ENCODE measurements at places on chromosomes 12 and 14.

- DNase-seq, result no peak
Observed at GRCh38 chr14:92759300-92759678, 10.9 kb upstream of the LGMN start.

DNA sequence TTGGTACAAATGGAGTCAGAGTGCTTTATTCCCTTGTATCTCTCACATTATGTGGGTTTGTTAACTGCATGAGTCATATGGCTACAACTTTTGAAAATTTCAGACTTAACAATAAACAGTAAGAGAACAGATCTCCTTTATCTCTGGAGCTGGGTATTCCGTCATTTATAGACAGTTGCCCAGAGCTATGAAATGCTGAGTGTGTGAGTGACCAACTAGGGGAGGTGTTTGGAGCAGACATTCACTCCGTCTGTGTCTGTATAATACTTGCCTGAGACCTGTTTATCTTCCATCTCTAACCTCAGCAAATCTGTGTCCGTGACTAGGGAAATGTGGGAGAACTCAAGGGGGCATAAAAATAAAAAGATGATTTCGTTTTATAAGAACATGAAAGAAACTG lies 279.9 kb upstream of the FAR2 start:
- DNase-seq, result no peak

DNA sequence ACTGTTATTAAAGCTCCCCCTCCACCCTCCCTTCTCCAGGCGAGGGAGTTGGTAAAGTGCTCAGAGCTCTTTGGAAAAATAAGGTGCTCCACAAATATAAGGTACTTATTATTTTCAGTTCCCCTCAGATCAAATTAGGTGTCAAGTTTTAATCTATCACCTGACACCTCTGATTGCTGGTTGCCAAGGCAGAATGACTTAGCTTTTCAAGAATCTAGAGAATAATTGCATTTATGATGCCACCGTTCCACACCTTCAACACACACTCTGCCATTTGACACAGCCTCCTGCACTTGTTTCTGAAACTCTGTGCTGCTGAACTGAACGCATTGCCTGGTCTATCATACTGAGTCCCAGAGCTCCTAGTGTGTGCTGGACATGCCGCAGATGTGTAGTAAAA lies 128.6 kb downstream of the CRACR2A start:
- DNase-seq, result no peak

DNA sequence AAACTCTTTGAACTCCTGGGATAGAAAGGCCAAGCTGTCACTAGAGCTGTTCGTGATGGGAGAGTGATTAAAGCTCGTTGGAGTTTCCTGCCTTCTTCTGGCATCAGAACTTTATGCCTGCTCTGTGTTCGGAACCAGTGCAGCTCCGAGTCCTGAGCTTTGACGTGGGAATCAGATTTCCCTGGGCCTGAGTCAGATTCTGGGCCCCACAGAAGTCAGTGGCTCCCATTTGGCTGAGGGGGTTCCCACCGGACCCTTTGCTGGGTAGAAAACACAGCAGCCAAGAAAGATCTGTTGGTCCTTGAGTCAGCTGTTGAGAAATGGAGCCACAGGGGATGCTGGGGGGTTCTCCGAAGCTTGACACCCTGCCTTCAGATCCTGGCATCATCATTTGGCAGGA lies 238.0 kb downstream of the CHST11 start:
- DNase-seq, result no peak

- no peak for DNase-seq
Observed at GRCh38 chr12:71870416-71870815, 30.9 kb downstream of the TBC1D15 start.

- no peak for DNase-seq
Observed at GRCh38 chr14:73996731-73997107, 22.4 kb downstream of the ENTPD5 start.

- no peak for DNase-seq
Observed at GRCh38 chr12:122949816-122950675, 16.2 kb downstream of the ABCB9 start.

GRCh38 chr12:135138-135537 lies 68.6 kb downstream of the IQSEC3 start:
- no peak for DNase-seq

GRCh38 chr12:2779281-2779680 lies 15.5 kb upstream of the FKBP4 start:
- DNase-seq, result no peak

GRCh38 chr14:70622111-70622712 lies 19.5 kb upstream of the TTC9 start:
- no peak for DNase-seq

DNA sequence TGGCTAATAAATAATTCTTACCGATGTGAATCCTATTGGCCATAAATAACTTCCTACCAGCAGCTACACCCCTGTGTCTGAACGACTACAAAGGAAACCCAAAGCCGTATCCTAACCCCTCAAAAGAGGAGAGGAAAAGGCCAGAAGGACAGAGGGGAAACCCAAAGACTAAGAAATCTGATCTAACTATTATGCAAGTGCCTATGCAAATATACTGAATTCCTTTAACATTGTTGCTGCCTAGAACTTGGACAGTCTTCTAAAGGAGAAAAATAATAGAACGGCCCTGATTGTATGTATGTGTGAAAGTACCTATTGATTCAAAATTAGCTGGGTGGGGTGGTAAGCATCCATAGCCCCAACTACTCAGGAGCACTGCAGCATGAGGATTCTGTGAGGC lies 997 bp downstream of the PLEKHG7 start:
- no peak for DNase-seq

GRCh38 chr14:24414077-24414476 lies 15.3 kb downstream of the NYNRIN start:
- DNase-seq, result no peak

DNA sequence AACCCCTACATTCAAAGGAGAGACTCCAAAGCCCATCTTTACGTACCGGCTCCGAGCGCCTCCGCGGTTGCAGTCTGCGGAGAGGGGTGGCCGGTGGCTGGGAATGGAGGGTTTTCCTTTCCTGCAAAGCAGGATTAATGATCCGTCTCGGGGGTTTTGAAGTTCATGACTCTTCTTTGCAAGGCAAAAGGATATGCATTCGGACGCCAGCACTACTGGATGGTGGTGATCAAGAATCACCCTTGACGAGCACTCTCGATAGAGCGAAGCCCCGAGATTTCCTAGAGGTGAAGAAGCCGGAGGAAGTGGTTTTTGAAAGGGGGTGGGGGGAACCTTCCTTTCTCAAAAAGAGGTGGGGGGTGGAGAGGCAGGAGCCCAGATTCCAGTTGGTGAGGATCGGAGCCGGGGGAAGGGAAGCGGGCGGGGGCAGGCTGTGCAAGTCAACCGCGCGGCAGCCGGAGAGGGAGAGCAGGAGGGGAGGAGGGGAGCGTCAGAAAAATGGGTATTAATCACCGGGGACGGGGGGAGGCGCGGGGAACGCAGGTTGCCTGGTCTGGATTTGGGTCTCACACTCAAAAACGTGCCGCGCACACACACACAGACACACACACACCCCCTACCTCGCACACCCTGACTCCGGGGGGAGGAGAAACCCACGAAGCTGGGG lies at the start of gene GRIN2B:
Gene GRIN2B (minus strand): TSS at position 307 of the 667 bp plus-strand sequence. CDS start 115,394 bp downstream, outside the sequence.
- peak; percentile 47 for DNase-seq

DNA sequence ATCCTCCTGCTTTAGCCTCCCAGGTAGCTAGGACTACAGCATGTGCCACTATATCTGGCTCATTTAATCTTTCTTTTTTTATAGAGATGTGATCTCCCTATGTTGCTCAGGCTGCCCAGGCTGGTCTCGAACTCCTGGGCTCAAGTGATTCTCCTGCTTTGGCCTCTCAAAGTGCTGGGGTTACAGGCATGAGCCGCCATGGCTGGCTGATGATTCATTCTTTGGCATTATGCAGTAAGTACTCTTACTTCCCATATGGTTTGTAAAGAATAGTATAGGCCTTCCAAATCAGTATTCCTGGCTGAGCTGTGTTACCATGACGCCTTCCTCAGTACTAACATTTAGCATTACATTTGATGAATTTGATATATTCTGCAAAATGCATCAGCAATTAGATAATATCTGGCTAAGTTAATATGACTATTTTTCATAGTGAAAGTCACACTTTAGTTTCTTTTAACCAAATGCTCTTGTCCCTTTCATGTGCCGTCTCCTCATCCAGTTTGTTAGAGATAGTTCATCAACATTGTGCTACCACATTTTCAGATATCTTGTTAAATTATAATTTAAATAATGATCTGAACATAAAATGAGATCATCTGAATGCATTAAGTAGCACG lies 3.2 kb upstream of the MIA2 start:
- no peak for DNase-seq

- no peak for DNase-seq
Observed at GRCh38 chr12:125132698-125133400, 67.6 kb downstream of the AACS start.

- no peak for DNase-seq
Observed at GRCh38 chr12:89834676-89835075, 126.0 kb upstream of the ATP2B1 start.

DNA sequence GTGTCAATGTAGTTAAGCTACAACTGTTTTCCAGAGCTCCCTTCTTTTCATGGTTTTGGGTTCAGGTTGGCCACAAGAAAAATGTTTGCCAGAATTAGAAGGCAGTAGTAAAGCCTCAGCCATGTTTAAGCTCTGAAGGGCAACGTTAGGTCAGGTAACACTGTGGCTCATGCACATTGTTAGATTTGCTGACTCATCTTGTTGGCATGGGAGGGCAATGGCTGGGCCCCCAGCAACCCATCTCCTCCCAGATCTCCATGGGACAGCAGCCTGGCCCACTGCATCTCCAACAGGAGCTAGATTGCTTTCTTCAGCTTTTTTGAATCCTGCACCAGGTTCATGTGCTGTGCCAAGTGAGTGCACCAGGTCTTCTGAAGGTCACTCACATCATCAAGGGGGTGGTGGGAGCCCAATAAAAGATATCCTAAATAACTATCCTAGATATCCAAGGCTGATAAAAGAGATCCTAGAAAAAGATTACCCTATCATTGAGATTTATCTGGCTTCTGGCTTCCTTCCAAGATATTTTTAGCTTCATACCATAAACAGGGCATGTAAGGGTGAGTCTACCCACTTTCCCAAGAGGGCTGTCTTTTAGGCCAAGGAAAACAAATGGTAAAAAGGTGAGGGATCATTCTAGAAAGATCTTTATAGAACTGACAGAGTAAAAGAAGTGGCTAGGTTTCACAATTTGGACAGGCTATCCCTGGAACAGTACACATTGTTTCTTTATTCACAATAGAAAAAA lies 28.9 kb downstream of the PTGER2 start:
- no peak for DNase-seq

DNA sequence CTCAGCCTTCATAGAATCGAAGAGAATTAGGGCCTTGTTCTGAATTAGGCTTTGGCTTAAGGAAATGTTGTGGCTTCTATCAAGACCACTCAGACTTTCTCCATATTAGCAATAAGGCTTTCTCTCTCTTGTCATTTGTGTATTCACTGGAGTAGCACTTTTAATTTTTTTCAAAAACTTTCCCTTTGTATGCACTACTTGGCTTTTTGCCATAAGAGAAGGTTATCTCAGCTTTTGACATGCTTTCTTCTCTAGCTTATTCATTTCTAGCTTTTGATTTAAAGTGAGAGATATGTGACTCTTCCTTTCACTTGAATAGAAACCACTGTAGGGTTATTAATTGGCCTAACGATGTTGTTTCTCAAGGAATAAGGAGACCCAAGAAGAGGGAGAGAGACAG lies 244.2 kb downstream of the GPHN start:
- DNase-seq, result no peak

- no peak for DNase-seq
Observed at GRCh38 chr14:28666961-28667360, 99.6 kb upstream of the FOXG1 start.

- no peak for DNase-seq
Observed at GRCh38 chr14:54121466-54122027, 164.9 kb upstream of the BMP4 start.

DNA sequence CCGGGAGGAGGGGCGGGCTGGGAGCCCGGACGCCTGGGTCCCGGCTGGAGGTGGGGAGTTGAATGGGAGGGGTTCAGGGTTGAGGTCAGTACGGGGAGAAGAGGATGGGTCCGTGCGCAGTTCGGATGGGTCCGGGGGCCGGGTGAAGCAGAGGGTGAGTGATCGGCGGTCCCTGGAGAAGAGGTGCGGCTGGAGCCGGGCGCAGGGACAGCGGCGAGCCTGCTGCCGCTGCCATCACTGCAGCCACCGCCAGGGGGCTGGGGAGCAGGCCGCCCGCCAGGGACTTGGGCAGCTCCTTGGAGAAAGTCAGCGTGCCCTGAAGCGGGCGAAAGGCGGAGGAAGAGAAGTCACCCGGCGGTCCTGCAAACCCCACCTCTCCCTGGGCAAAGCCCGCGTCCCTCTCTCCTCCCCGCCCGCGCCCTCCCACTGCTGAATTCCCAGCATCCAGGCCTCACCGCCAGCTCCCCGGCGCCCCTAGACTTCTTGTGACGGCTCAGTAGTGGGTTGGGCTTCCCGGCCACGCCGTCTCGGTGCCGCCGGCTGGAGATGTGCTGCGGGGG lies 6.0 kb upstream of the GPR84 start:
- DNase-seq, result peak; percentile 88

GRCh38 chr12:132474237-132474741 lies 15.7 kb upstream of the FBRSL1 start:
- no peak for DNase-seq

- no peak for DNase-seq
Observed at GRCh38 chr14:81710232-81710845, 176.7 kb upstream of the SEL1L start.

- no peak for DNase-seq
Observed at GRCh38 chr14:73170686-73171085, 34.4 kb downstream of the PSEN1 start.

- DNase-seq, result no peak
Observed at GRCh38 chr14:92615451-92615850, 101.9 kb downstream of the RIN3 start.

- peak; percentile 82 for DNase-seq
Observed at GRCh38 chr14:73612339-73613045, at the start of gene ACOT6. TSS of gene ACOT6 (plus strand) at chr14:73612517. CDS start at chr14:73612572, 55 bp downstream.

- no peak for DNase-seq
Observed at GRCh38 chr12:4056910-4057845, 184.0 kb upstream of the PARP11 start.

- DNase-seq, result no peak
Observed at GRCh38 chr12:57099047-57099714, 10.3 kb downstream of the NAB2 start.

GRCh38 chr14:76510181-76510580 lies 134.2 kb downstream of the ESRRB start:
- no peak for DNase-seq

GRCh38 chr14:35261774-35262173 lies 30.4 kb upstream of the PSMA6 start:
- no peak for DNase-seq

DNA sequence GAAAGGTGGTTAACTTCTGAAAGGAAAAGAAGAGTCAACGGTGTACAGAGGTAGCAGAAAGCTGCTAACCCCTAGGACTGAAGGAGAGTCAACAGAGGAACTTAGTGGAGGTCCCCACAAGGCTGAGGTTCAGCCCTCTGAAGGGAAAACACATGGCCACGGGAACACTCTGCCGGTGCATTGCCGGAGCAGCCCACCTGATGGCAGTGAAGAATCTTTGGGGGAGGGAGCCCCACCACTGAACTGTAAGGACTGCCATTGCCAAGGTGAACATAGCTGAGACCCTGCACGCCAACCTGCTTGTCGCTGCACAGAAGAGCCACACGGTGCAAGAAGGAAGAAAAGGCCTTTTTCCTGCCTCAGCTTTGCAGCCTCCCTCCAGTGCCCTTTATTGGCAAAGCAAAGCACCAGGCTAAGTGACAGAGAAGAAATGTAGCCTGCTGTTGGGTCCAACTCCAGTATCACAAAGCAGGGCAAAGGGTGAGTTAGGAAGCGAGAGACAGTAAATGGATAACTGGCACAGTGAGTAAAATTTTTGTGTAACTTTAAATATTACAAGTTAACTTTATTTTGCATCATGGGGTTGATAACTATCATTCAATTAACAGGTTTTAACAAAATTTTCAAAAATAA lies 76.9 kb downstream of the LIN52 start:
- no peak for DNase-seq

Data from left hindlimb (tissue), 1 donor.